ENCODE measurements at places on chromosomes 11 and 22.

DNA sequence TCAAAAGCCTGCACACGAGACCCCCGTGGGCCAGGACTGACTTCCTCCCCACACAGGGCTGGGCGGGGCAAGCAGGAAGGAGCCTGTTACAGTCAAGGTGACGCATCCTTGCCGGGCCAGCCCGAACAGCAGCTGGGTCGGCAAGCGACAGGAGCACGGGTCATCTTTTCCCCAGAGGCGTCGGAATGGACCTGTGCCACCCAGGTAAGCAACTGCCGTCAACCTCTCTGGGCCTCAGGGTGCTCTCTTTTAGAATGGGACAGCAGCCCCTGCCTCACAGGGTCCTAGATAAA, at the start of gene CYTH4:
Gene CYTH4, plus strand, starts transcription at position 124 of the 293 bp plus-strand sequence. Its CDS starts 62 bp downstream, at position 186.
- DNase-seq: no peak

DNA sequence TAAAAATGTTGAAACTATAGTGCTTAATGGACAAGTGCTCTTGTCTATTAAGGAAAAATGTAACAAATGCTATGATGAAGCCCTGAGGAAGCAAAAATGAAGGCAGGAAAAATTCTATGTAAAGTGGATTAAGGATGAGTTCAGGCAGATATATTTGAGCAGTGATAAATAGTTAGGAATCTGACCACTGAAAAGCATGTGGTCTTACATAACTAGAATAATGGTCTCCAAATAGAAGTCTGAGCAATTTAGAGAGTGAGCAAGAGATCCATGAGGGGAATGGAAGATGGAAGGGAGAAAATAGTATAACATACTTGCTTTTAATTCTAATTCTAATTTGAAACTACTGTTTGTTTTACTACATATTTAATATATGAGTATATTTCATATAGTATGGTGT, 510.6 kb upstream of the ARHGAP42 start:
- DNase-seq: no peak

DNA sequence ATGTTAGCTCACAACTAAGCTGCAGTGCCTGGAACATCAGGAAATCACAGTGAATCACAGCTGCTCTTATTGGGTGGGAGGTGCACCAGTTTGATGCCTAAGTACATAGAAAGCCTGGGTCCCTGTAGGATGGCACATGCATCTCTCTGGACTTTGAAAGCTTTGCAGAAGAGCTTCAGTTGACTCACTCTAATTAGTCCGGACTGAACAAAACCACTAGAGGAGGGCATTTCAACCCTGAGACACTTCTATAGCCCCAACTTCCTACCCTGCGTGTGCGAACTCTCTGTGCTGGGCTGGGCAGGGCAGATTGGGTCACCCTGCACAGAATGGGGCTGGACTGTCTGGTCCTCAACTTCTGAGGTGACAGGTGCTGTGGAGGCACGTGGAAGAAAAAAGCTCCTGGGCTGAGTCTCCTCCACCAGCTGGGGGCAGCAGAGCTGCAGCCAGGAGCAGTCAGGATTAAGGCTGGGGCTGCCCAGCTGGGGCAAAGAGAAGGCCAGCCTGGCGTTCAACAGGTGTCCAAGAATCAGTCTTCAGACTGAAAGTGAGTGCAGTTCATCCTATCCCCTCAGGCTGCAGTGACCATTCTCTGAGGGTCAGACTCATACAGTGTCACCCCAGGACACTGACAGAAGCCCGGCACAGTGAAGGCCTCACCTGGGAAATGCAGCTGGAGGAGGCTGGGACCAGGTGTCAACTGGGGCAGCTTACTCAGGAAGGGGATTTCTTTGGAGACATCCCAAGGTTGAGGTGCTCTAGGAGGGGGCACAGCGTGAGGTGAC, 22.1 kb downstream of the GGTLC2 start:
- DNase-seq: no peak

DNA sequence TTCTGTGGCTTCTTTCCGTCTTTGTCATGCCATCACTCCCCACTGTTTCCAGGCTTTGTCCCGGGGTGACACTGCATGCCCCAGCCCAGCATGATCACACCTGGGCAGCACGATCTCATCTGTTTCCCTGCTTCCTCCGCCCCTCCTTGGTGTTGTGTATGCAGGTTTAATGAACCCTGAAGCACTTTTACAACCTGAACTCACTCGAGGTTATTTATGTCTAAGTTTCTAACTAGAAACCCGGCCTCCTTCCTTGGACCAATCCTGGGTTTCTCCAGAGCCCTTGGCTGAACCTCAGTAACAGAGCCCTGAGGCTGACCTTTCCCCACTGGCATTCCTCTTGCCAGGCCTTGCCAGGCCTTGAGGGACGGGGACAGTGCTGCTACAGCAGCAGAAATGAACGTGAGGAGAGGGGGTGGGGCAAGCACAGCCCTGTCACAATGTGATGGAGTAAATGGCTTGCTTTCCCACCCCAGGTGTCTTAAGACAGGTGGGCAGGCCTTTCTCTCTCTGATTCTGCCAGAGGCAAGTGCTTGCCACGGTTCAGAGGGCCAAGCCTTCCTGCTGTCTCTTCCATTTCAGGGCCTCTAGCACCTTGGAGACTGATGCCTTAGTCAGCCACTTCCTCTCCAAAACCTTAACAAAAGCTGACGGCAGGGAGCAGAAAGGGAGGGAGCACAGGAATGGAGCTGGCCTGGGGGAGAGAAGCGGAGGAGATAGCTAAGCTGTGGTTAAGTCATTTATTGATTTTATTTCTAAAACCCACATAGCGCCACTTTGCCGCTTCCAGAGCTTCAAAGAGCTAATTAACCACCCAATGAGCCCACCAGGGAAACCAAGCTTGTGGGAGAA, 3.1 kb upstream of the PYGM start:
- no peak for DNase-seq

- DNase-seq: no peak
Measured at GRCh38 chr11:26632691-26633159, 60.7 kb upstream of the MUC15 start.

- no peak for DNase-seq
Measured at GRCh38 chr11:10211470-10211869, 82.5 kb downstream of the SBF2 start.

- no peak for DNase-seq
Measured at GRCh38 chr11:132082566-132082965, 712.2 kb downstream of the NTM start.

DNA sequence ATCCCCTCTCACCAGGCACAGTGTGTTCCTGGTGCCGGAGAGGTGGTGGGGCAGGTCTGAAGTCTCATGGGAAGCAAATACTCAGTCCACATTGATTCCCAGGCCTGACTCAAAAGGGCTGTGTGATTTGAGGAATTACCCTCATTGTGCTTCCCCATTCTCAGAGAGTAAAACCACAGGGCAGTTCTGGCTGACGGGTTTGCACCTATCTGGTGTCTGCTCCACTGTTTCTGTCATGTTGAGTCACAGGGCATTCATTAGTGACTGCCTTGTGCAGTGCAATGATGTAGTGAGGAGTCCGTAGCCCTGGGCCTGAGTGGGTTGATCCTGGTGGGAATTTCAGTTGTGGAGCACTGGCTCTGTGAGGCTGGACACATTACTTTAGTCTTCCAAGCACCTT, 85.2 kb upstream of the ARHGAP20 start:
- no peak for DNase-seq

- DNase-seq: no peak
Measured at GRCh38 chr11:68584097-68584496, 100.2 kb upstream of the GAL start.

DNA sequence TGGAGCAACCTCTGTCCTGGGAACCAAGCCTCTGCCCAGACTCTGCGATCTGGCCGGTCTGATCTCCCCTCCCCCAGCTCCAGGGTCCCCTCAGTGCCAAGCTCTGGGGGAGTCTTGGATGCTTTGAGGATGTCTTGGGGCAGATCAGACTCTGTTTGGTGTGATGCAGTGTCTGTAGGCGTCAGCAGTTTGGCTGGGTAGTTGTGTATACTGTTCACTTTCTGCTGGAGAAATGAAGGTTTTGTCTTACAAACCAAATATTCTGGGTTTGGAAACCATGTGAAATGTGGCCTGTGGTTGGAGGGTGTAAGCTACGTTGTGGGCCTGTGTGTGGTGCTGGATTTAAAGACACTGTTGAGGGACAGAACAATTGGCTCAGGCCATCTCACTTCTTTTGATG, 4.6 kb downstream of the INSC start:
- DNase-seq: no peak

DNA sequence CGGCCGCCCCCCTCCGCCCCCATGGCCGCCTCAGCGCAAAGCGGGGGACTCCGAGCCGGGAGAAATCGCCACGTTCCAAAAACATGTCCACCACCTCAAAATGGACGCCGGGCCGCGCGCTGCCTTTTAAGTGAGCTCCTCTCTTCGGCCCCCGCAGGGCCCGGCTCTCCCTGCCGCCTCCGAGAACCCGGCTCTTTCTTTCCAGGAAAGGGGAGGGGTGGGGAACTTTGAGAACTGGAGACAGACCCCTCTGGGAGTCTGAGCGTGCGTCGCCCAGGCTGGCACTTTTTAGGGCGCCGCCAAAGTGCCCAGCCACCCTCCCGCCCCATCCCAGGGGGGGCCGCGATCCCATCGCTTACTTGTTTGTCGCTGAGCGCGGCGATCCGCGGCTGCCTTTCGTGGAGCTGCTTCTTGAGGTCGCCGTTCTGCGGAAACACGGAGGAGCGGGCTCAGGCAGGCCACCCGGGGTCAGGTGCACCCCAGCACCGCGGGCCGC, 1.6 kb downstream of the PHF21B start:
- no peak for DNase-seq

GRCh38 chr11:104881117-104881794, 17.0 kb downstream of the CASP12 start:
- DNase-seq: no peak

All from keratinocyte (primary cell).